Suprapubic skin (tissue), 4 donors: ENCODE measurements at places on chromosomes 1 and 21. TPM values are rescaled to one million over a fixed set of nuclear protein-coding genes. Genes with fewer than 3 reads are reported as not detected.

SGIP1 gene
- 0.59 TPM for total RNA-seq

SLC6A17 gene
- total RNA-seq, result 18.6 TPM

EPHA2 gene
- total RNA-seq, result 145 TPM

OR10J1 gene
- not detected for total RNA-seq

- no peak overlapping the region for H3K27ac ChIP-seq
- no peaks in the 10 kb centered on the region for H3K27me3 ChIP-seq
- H3K4me1 ChIP-seq, result no peaks in the 10 kb centered on the region
- no peaks in the 10 kb centered on the region for H3K36me3 ChIP-seq
Measured at GRCh38 chr1:231971397-231972110, 345.0 kb downstream of the DISC1 start.

DNA sequence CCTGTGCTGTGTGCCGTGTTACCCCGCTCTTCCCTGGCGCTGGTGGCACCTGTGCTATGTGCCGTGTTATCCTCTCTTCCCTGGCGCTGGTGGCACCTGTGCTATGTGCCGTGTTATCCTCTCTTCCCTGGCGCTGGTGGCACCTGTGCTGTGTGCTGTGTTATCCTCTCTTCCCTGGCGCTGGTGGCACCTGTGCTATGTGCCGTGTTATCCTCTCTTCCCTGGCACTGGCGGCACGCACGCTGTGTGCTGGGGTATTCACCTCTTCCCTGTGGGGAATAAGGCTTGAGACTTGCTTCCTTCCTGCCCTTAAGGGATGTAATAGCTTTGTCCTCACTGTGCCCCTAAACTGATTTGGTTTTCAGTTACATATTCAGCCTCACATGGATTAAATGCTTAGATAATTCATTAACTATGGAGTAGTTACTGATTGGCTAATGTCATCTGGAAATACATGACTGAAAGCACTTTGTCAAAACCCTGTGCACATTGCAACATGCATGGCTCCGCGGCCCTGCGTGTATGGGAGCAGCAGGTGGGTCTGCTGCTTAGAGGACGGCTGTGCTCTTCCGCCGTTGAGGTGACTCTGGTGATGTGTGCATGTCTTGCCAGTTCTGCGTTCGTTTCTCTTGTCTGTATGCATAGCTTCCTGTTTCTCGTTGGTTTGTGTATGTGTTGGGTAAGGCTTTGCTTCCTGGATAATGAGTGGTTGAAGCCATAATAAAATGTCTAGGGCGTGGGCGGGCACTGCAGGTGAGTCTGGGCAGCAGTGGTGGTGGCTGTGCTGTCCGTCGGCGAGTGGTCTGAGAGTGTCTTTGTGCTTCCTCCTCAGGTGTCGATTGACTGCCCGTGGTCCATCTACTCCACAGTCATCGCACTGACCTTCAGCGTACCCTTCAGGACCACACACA, 17.9 kb upstream of the PWP2 start:
- H3K4me1 ChIP-seq, result peaks cover 14% of the 10 kb centered on the region
- peaks cover 92% of the 10 kb centered on the region for H3K36me3 ChIP-seq
- no peak overlapping the region for H3K4me3 ChIP-seq
- peak; percentile 53 for DNase-seq
- no peak overlapping the region for H3K27ac ChIP-seq

- H3K4me3 ChIP-seq, result no peak overlapping the region
- H3K27ac ChIP-seq, result no peak overlapping the region
- H3K27me3 ChIP-seq, result no peaks in the 10 kb centered on the region
- peaks cover 17% of the 10 kb centered on the region for H3K4me1 ChIP-seq
- no peak for DNase-seq
- H3K36me3 ChIP-seq, result no peaks in the 10 kb centered on the region
Measured at GRCh38 chr21:31910074-31910470, 37.3 kb downstream of the HUNK start.

- no peak for DNase-seq
- H3K27ac ChIP-seq, result no peak overlapping the region
- H3K4me1 ChIP-seq, result no peaks in the 10 kb centered on the region
- H3K36me3 ChIP-seq, result no peaks in the 10 kb centered on the region
- no peaks in the 10 kb centered on the region for H3K27me3 ChIP-seq
Measured at GRCh38 chr1:161139766-161140165, 7.3 kb upstream of the DEDD start.

DNA sequence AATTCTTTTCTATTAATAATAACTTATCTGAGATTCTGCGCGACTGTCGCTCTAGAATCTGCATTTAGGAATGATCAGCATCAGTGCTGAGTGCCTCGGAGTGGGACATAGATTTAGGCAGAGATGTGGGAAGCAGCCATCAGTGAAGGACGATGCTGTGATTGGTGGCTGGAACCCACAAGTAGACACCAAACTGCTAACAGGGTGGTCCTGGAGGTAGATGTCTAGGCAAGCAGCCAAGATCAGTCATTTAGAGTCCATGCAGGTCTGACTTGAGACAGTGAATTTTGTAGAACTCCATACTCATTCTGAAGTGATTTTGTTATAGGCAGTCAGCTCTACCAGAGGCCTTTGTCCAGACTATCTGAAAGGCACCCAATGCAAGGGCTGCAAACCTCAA, 51.8 kb upstream of the LYST start:
- H3K27me3 ChIP-seq, result no peaks in the 10 kb centered on the region
- H3K27ac ChIP-seq, result peak overlapping the region; percentile 81
- DNase-seq, result no peak

GRCh38 chr1:45521413-45522323, at the start of gene PRDX1:
TSS of gene PRDX1 (minus strand) at chr1:45521884. CDS start at chr1:45519043, 2,841 bp downstream.
- peak; percentile 99 for DNase-seq
- no peaks in the 10 kb centered on the region for H3K27me3 ChIP-seq
- peaks cover 15% of the 10 kb centered on the region for H3K36me3 ChIP-seq
- H3K4me3 ChIP-seq, result peak within 1 kb of the TSS; percentile 83
- peak within 1 kb of the TSS; percentile 89 for H3K27ac ChIP-seq
- H3K4me1 ChIP-seq, result peaks cover 34% of the 10 kb centered on the region

DNA sequence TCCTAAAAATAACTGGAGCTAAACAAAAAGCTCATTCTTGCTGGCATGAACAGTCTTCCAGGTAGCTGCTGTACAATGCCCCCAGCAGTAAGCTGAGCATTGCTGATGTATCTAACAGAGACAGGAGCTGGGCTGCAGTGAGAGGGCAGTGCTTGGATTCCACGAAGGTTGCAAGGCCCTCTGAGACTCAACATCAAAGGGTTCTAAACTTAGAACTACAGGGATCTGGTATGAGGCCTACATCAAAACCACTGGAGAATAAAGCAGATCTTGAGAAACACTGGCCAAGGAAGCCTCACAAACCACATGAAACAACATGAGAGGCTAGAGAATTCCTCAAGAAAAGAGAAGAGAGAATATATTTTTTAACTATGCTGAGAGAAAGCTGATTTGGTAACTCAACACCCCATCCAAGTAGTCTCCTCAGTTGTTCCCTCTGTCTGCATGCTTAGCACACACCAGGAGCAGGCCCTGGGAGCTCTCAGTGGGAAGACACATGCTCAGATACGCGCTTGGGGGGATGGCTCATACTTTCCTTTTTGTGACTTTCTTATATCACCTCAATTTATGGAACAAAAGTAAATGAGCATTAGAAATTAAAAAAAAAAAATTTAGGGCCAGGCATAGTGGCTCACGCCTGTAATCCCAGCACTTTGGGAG, 27.7 kb downstream of the DSTYK start:
- DNase-seq, result no peak
- no peaks in the 10 kb centered on the region for H3K27me3 ChIP-seq
- peaks cover 18% of the 10 kb centered on the region for H3K36me3 ChIP-seq
- no peak overlapping the region for H3K4me3 ChIP-seq
- no peak overlapping the region for H3K27ac ChIP-seq
- H3K4me1 ChIP-seq, result peaks cover 24% of the 10 kb centered on the region
